ENCODE measurements at places on chromosomes 1 and 21.

DNA sequence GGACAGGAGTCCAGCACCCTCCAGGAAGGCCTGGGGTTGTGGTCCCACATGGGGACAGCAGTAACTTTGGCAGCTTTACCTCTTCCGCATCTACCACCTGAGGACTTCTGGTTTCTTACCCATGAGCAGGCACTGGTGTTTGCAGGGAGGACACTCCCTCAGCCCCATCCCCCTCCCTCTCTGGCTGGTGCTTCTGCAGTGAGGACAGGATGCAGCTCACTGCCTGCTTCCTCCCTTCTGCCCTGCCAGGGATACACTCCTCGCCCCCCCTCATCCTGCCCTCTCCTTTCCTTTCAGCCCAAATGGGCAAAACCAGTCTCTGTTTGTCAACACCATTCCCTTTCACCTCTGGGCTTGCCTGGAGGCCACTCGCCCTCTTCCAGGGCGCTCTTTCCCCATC, 62.4 kb downstream of the KIRREL1 start:
- DNase-seq, result no peak
- no peaks in the 10 kb centered on the region for H3K4me1 ChIP-seq
- no peaks in the 10 kb centered on the region for H3K36me3 ChIP-seq
- no peak overlapping the region for H3K4me3 ChIP-seq
- H3K27ac ChIP-seq, result no peak overlapping the region
- H3K27me3 ChIP-seq, result no peaks in the 10 kb centered on the region

DNA sequence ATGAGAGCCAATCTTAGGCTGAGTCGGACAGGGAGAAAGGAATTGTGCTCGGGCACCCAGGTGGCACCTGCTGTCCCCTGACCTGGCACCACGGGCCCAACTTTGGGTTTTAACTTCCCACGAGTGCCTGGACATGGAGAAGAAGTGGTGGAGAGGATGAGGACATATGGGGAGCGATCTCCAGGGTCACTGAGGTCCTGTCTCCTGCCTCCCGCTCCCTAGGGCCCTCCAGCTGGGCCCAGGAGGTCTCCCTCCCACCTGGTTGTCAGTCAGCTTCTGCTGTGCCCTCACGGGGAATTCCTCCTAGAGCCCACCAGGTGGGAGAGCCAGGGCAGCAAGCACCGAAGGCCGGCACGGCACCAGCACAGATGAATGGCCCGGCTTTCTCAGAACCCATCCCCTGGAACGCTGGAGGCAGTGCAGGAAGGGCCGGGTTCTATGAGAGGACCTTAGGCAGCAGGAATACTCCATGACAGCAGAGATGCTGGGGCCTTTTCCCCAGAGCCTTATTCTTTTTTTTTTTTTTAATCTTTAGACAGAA, 435.5 kb downstream of the CAMTA1 start:
- no peak for DNase-seq
- no peaks in the 10 kb centered on the region for H3K4me1 ChIP-seq
- no peaks in the 10 kb centered on the region for H3K36me3 ChIP-seq
- no peaks in the 10 kb centered on the region for H3K27me3 ChIP-seq
- H3K4me3 ChIP-seq, result no peak overlapping the region

DNA sequence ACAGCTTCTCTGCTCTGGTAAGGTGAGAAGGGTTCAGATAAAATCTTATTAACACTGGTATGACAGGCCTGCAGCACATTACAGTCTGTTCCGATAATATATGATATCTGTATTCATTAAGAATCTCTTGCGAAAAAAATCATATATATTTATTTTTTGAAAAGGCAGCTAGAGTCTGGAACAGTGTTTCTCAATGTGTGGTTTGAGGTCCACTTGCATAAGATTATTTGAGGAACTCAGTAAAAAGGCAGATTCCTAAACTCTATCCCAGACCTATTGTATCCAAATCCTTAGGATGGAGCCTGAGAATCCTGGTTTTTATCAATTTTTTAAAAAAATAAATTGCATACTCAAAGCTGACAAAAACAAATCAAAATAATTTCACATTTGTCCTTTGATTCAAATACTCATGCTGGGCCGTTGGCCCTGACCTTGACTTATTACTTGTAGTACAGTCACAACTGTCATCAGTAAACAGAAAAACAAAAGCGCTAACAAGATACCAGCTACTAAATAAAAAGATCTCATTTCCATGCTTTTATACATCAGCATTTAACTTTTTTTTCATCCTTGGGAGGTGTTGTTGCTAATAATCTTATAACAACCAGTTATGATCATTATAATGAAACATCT, 60.6 kb downstream of the RGS2 start:
- H3K27ac ChIP-seq, result no peak overlapping the region
- H3K36me3 ChIP-seq, result no peaks in the 10 kb centered on the region
- H3K27me3 ChIP-seq, result no peaks in the 10 kb centered on the region

GRCh38 chr1:151653397-151653796, 41.5 kb downstream of the SNX27 start:
- no peaks in the 10 kb centered on the region for H3K4me1 ChIP-seq
- no peak for DNase-seq
- no peak overlapping the region for H3K27ac ChIP-seq
- H3K27me3 ChIP-seq, result no peaks in the 10 kb centered on the region
- no peaks in the 10 kb centered on the region for H3K36me3 ChIP-seq
- H3K4me3 ChIP-seq, result no peak overlapping the region

GRCh38 chr1:218514689-218515088, 169.6 kb downstream of the TGFB2 start:
- H3K27me3 ChIP-seq, result no peaks in the 10 kb centered on the region
- no peak for DNase-seq
- H3K27ac ChIP-seq, result no peak overlapping the region
- no peak overlapping the region for H3K4me3 ChIP-seq
- no peaks in the 10 kb centered on the region for H3K4me1 ChIP-seq
- no peaks in the 10 kb centered on the region for H3K36me3 ChIP-seq

DNA sequence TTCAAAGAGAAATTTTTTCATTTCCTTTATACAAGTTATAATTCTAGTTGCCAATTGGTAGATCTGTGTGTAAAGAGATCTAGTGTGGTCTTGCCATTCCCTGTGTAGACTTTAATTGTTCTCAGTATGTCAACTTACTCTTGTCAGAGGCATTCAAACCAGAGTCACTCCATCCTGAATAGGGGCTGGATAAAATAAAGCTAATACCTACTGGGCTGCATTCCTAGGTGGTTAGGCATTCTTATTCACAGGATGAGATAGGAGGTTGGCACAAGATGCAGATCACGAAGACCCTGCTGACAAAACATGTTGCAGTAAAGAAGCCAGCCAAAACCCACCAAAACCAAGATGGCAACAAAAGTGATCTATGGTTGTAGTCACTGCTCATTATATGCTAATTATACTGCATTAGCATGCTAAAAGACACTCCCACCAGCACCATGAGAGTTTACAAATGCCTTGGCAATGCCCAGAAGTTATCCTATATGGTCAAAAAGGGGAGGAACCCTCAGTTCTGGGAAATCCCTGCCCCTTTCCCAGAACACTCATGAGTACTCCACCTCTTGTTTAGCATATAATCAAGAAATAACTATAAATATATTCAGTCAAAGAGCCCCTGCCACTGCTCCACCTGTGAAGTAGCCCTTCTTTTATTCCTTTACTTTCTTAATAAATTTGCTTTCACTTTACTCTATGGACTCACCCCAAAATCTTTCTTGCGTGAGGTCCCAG, 74.0 kb upstream of the ADAMTS5 start:
- H3K4me3 ChIP-seq, result no peak overlapping the region
- H3K36me3 ChIP-seq, result no peaks in the 10 kb centered on the region
- no peaks in the 10 kb centered on the region for H3K4me1 ChIP-seq
- DNase-seq, result no peak

DNA sequence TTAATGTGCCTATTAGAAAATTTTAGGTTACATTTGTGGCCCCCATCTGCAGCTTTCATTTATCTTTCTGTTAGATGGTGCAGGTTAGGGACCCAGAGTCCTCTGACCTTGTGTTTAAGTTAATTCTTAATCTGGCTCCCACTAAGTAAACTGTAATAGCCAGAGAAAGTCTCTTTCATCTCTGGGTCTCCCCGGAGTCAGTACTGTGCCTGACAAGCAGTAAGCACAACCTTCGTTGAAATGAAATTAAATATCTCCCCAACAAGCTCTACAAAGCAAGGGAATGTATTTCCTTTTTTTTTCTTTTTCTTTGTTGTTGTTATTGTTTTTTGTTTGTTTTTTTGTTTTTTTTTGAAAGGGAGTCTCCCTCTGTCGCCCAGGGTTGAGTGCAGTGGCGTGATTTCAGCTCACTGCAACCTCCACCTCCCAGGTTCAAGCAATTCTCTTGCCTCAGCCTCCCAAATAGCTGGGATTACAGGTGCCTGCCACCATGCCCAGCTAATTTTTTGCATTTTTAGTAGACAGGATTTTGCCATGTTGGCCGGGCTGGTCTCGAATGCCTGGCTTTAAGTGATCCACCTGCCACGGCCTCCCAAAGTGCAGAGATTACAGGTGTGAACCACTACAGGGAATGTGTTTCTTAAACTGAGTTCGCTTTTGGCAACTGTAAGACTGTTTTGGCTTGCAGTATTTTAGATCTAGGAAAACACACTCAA, 81.6 kb downstream of the HHIPL2 start:
- H3K27ac ChIP-seq, result peak overlapping the region; percentile 96
- no peak overlapping the region for H3K4me3 ChIP-seq
- H3K4me1 ChIP-seq, result peaks cover 19% of the 10 kb centered on the region
- H3K27me3 ChIP-seq, result no peaks in the 10 kb centered on the region

GRCh38 chr1:244365809-244366208, 85.9 kb downstream of the ADSS2 start:
- no peak overlapping the region for H3K27ac ChIP-seq
- peaks cover 8% of the 10 kb centered on the region for H3K4me1 ChIP-seq
- no peaks in the 10 kb centered on the region for H3K36me3 ChIP-seq
- H3K4me3 ChIP-seq, result no peak overlapping the region
- H3K27me3 ChIP-seq, result no peaks in the 10 kb centered on the region
- DNase-seq, result no peak

DNA sequence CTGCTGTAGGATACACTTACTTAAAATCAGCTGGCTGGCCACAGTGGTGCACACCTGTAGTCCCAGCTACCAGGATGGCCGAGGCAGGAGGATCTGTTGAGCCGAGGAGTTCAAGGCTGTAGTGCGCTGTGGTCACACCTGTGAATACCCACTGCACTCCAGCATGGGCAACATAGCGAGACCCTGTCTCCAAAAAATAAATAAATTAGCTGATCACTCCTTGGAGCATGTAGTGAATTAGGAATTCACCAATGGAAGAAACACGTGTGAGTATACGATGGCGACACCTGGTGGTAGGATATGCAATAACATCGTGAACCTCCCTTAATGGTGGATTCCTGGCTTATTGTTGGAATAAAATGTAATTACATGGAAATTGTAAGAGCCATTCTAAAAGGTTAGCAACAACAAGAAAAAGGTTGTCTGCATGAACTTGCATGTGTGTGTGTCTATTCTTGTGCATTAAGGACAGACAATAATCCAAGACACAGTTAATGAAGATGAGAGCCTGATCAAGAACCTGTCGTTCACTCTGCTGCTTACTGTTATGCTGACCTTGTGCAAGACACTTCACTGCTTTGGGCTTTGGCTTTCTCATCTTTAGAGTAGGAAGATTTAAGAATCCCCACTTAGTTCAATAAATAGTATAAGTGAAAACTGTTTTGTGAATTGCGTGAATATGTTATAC, 38.6 kb upstream of the COX20 start:
- H3K27ac ChIP-seq, result no peak overlapping the region
- H3K36me3 ChIP-seq, result no peaks in the 10 kb centered on the region
- no peaks in the 10 kb centered on the region for H3K27me3 ChIP-seq
- H3K4me1 ChIP-seq, result no peaks in the 10 kb centered on the region
- DNase-seq, result peak; percentile 83

GRCh38 chr1:61284248-61284854, 202.0 kb downstream of the NFIA start:
- H3K36me3 ChIP-seq, result no peaks in the 10 kb centered on the region
- no peak overlapping the region for H3K4me3 ChIP-seq
- no peaks in the 10 kb centered on the region for H3K27me3 ChIP-seq
- no peak overlapping the region for H3K27ac ChIP-seq

DNA sequence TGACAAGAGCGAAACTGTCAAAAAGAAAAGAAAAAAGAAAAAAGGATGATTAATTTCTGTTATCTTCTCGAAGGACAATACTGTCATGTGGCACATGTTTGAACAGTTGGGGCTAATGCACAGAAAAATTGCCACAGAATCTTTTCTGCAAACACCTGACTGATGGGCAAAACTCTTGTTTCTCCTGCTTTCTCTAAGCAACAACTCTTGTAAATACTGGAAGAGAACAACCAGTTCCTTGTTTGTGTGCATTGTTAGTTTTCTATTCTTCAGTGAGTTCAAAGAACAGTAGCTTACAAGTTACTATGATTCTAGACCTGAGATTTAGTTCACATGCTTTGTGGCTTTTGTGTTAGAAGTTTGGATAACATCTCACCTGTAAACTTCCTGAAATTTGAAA, 60.7 kb downstream of the CDC14A start:
- H3K4me3 ChIP-seq, result no peak overlapping the region
- no peak for DNase-seq
- H3K27ac ChIP-seq, result no peak overlapping the region
- H3K4me1 ChIP-seq, result no peaks in the 10 kb centered on the region
- no peaks in the 10 kb centered on the region for H3K27me3 ChIP-seq

DNA sequence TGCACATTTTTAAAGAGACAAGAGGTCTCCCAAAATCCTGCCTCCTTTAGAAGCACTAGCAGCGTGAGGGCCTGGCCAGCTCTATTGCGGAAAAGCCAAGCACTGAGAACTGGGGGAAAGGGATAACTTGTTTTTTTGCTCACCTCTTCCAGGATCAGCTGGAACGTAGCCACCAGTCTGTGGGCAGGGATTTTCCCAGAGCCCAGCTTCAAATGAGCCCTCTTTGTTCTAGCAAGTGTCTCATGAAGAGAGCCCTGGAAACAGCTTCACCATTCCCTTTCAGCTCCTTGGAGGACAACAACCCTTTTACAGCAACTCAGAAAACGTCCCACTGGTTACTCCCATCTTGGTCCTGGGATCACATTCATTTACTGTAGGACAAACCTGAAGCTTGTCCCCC, 195.4 kb downstream of the LMX1A start:
- no peak overlapping the region for H3K4me3 ChIP-seq
- DNase-seq, result peak; percentile 14

DNA sequence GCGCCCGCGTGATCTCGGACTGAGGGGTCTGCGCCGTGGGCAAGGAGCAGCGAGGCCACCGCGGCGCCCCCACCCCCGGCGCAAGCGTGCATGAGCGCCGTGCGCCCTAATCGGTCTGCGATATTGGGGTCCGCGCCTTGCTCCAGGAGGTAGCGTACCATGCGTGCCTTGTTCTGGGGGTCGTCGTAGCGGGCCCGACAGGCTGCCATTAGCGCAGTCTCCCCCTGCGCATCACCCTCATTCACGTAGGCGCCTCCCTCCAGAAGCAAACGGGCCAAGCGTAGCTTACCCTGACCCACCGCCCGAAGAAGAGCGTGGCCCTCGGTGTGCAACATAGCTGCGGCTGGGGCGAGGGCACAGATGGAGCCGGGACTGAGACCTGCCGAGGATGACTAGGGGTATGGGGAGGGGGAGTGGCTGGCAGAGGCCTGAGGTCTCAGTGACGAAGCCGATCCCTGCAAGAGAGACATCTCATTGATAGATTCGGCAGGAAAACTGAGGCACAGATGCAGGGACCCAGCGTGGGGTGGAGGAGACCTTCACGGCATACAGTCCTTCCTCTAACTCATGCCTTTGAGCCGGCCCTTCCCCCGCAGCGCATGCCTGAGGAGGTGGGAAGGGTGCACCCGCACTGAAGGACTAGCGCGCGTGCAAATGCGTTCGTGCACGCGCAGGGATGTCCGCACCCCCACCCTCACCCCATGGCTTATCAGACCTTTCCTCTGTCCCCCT, 2.8 kb downstream of the ANKRD34A start:
- H3K4me3 ChIP-seq, result peak overlapping the region; percentile 45
- peak; percentile 29 for DNase-seq
- no peaks in the 10 kb centered on the region for H3K27me3 ChIP-seq

GRCh38 chr1:32971576-32971975, 7.0 kb upstream of the RNF19B start:
- DNase-seq, result no peak
- H3K4me3 ChIP-seq, result no peak overlapping the region
- peaks cover 10% of the 10 kb centered on the region for H3K4me1 ChIP-seq
- no peaks in the 10 kb centered on the region for H3K36me3 ChIP-seq
- H3K27me3 ChIP-seq, result no peaks in the 10 kb centered on the region

Data from body of pancreas (tissue), 4 donors.